ENCODE measurements at places on chromosomes 5 and 9. TPM values are rescaled to one million over a fixed set of nuclear protein-coding genes. Genes with fewer than 3 reads are reported as not detected.

DNA sequence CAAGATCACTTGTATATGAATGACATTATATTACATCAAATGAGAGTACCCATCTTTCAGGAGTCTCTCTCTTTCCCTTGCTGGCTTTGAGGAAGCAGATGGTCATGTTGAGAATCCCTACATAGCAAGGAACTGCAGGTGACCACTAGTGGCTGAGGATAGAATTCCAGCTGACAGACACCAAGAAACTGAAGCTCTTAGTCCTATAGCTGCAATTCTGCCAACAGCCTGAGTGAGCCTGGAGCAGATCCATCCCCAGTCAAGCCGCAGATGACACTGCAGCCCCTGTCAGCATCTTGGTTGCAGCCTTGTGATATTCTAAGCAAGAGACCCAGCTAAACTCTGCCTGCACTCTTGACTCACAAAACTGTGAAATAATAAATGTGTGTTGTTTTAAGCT is 531.5 kb downstream of the CSNK1G3 start:
- DNase-seq = no peak
- no peaks in the 10 kb centered on the region for H3K4me1 ChIP-seq
- no peaks in the 10 kb centered on the region for H3K27me3 ChIP-seq

The CA9 gene
- 0.75 TPM for total RNA-seq

The GPBP1 gene
- 81.9 TPM for total RNA-seq

GRCh38 chr9:113566712-113567071 is 103.2 kb downstream of the RGS3 start:
- no peaks in the 10 kb centered on the region for H3K27me3 ChIP-seq
- no peak overlapping the region for H3K4me3 ChIP-seq
- H3K36me3 ChIP-seq = no peaks in the 10 kb centered on the region
- DNase-seq = no peak

DNA sequence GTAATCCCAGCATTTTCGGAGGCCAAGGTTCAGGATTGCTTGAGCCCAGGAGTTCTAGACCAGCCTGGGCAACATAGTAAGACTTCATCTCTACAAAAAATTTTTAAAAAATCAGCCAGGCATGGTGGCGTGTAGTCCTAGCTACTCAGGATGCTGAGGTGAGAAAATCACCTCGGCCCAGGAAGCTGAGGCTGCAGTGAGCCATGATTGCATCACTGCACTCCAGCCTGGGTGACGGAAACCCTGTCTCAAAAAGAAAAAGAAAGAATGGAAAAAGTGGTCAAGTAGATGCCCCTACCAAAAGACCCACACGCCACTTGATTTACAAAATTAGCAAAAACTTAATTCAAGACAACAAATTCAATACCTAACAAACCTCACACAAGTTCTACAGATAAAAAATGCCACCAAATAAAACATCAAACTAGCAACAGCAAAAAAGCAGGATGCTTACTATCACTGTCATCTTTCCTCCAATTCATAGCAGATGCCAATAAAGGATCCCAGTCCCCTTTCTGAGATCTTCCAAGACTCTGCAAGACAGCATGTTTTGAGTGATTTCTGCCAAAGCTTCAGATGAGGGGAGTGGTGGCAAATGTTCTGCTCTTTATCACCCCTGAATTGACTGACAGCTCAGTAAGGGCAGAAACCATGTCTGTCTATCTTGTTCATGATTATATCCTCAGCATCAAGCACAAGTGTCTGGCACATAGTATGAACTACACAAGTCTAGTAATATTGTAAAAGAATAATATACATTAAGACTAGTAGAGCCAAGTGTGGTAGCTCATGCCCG is 34.2 kb upstream of the TESK1 start:
- H3K27ac ChIP-seq = no peak overlapping the region
- H3K27me3 ChIP-seq = no peaks in the 10 kb centered on the region
- no peak for DNase-seq
- no peaks in the 10 kb centered on the region for H3K36me3 ChIP-seq
- no peak overlapping the region for H3K4me3 ChIP-seq
- H3K4me1 ChIP-seq = no peaks in the 10 kb centered on the region

DNA sequence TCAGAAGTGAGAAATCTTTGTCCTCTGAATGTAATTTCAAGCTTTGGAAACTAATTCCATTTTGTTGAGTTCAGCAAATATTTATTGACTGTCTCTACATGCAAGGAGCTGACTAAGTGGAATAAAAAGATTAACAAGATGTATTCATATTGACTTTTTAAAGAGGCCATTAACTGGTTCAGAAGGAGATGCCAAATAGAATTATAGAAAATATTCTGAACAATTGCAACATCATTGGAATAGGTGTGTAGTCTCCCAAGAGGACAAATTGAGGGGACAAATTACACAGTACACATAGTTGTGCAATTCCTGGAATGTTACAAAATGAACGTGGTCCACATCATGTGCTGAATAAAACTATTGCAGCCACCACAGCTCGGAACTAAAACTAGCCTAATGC is 224.2 kb downstream of the NPR3 start:
- H3K27me3 ChIP-seq = no peaks in the 10 kb centered on the region
- no peak overlapping the region for H3K27ac ChIP-seq
- H3K4me3 ChIP-seq = no peak overlapping the region

- DNase-seq = no peak
- no peaks in the 10 kb centered on the region for H3K36me3 ChIP-seq
- no peak overlapping the region for H3K27ac ChIP-seq
- no peak overlapping the region for H3K4me3 ChIP-seq
Measured at GRCh38 chr5:59866661-59867060, 26.9 kb downstream of the PDE4D start.

- no peak overlapping the region for H3K27ac ChIP-seq
- H3K4me3 ChIP-seq = no peak overlapping the region
- no peak for DNase-seq
Measured at GRCh38 chr9:78905986-78906755, 609.2 kb downstream of the PSAT1 start.

DNA sequence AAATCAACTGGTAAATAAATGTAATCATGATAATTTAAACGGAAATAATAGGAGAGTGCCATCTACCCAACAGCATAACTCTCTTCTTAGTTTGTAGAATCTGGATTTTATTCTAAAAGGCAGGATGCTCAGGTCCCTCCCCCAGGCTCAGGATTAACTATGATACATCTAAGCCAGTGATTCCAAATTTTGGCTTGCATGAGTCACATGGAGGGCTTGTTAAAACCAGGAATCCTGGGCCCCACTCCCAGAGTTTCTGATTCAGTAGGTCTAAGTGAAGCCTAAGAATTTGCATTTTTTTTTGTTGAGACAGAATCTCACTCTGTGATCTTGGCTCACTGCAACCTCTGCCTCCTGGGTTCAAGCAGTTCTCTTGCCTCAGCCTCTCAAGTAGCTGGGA is 62.3 kb upstream of the ZFR start:
- peaks cover 8% of the 10 kb centered on the region for H3K4me1 ChIP-seq
- no peaks in the 10 kb centered on the region for H3K36me3 ChIP-seq
- DNase-seq = no peak

GRCh38 chr9:87063871-87064270 is 116.6 kb upstream of the GAS1 start:
- H3K4me3 ChIP-seq = no peak overlapping the region
- H3K36me3 ChIP-seq = no peaks in the 10 kb centered on the region
- H3K4me1 ChIP-seq = no peaks in the 10 kb centered on the region
- no peaks in the 10 kb centered on the region for H3K27me3 ChIP-seq

DNA sequence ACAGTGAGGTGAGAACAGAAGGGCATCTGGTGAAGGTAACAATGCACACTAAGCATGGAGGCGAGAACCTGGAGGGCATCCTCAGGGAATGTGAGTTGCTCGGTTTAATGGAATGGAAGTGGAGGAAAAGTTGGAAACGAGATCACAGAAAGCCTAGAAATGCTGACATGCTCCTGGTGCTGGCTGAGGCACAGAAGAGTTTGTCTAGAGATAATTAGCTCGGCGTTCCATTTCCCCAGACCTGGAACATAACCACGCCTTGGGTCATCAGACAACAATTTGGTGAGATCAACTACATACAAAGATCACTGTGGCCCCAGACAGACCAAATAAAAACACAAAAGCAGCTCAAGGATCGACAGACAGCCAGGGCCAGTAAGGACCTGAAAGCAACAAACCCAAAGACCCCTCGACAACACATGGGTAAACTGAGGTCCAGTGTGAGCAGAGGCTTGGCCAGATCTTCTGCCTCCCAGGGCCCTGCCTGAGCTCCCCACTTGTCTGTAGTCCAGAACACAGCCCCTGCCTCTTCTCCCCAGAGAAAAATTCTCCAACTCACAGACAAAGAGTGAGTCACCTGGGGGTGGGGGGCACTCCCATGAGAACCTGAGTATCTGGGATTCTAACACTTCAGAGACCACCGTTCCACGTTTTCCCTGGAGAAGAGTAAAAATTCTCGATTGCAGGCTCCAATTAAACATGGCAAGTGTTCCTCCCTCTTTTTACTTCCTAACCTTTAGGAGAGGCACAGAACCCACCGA is 52.5 kb downstream of the SHB start:
- no peaks in the 10 kb centered on the region for H3K4me1 ChIP-seq
- no peak overlapping the region for H3K4me3 ChIP-seq
- no peak for DNase-seq

The CARD19 gene
- total RNA-seq = 43.2 TPM

The MELK gene
- total RNA-seq = 51.0 TPM

The WDR5 gene
- 62.2 TPM for total RNA-seq

DNA sequence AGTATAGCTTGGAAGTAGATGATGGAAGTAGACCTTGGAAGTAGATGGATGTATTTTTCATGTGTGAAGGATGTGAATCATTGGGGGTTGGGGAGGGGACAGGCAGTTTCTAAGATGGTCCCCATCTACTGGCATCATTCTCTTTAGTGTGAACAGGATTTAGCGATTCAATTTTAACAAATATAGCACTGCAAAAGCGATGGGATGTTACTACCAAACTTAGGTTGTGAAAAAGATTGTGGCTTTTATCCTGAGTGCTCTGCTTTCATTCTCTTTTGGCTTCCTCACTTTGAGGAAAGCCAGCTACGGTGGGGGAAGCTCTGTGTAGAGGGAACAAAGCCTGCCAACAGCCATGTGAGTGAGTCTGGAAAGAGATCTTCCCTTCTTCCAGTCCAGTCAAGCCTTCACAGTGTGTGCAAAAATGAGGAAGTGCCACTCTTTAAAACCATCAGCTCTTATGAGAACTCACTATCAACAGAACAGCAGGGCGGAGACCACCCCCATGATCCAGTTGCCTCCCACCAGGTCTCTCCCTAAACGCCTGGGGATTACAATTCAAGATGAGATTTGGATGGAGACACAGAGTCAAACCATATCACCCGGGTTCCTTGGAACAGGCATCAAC is 441.4 kb downstream of the SH3GL2 start:
- no peaks in the 10 kb centered on the region for H3K4me1 ChIP-seq
- H3K27me3 ChIP-seq = no peaks in the 10 kb centered on the region
- DNase-seq = no peak
- H3K36me3 ChIP-seq = no peaks in the 10 kb centered on the region

Measured in CD8-positive, alpha-beta memory T cell (primary cell).